Large intestine (tissue), 12 donors: ENCODE measurements at places on chromosomes 6 and 20.
A peak's percentile ranks its signal among the peaks of the same experiment; 100 is the strongest.

DNA sequence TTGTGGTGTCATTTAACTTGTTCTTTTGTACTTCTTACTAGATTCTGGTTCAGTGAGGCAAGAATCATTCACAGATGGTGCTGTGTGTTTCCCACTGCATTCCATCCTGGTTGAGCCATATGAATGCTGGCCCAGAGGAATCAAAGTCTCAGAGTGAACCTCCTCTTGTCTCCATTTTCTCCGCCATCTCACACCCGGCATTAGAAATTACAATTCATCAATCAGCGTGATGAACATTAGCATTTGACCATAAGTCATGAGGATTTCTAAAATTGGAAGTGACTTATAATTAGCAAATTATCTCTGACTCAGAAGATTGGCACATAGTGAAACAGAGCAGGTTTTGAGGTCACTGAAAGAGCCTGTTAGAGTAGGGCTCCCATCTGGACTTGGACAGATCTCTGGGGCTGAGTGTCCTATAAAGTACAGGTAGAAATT lies 25.2 kb downstream of the TNFAIP3 start:
- no peak for DNase-seq

DNA sequence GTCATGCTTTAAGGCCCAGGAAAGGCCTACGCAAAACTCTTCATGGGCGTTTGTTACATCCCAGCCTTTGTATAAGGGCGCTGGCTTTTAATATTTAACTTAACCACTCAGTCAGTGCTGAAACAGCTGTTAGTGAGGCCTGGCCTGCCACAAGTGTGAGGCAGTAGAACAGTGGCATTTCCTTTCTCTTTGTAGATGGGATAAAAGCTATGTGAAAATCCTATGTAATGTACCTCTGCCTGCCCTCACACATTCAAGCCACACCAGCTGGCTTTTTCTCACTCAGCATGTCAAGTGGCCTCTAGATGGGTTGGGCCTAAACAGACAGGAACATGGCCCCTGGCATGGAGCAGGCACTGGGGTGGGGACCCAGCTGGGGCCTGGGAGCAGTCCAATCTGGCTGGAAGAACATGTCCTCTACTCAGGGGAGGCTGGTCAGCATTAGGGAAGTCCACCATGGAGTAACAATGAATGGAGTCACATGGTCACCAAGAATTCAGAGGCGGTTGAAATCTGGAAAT lies 20.7 kb downstream of the CGA start:
- peak; percentile 25 for DNase-seq

- DNase-seq = no peak
Measured at GRCh38 chr20:24489631-24490260, 20.3 kb downstream of the SYNDIG1 start.

GRCh38 chr6:136244061-136244616 lies 6.0 kb downstream of the MTFR2 start:
- no peak for DNase-seq

GRCh38 chr6:158337332-158337731 lies 25.1 kb downstream of the TULP4 start:
- DNase-seq = no peak

GRCh38 chr6:169371344-169372127 lies 117.9 kb upstream of the THBS2 start:
- DNase-seq = peak; percentile 14

- no peak for DNase-seq
Measured at GRCh38 chr6:17389274-17389847, 4.0 kb upstream of the CAP2 start.

DNA sequence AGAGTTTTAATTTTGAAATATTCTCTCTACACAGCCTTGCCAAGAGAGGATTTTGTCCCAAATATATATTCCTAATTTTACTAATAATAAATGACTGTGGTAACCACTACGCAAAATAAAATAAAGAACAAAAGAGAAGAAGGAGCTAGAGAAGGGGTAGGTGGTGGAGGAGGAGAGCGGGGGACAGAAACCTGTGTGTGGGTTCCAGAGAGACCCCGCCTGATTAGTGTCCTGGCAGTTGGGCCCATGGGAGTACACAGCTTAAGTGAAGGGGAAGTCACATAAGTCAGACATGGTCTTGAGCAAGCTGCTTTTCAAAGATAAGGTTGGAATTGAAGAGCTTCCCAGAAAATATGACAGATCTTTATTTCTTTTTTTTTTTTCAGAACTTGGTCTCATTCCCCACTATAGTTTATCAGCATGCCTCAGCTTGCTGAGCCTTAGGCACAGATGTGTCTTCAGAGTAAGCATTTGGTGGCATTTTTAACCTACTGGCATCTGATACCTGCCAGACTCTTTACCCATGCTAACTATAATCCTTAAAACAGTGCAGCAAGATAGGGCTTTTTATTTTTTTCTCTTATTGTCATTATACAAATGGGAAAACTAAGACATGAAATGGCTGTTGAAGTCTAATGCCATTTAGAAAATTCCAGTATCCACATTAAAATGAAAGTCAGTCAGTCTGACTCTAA lies 9.6 kb upstream of the RHAG start:
- no peak for DNase-seq

GRCh38 chr6:30841644-30842504 lies 42.4 kb upstream of the DDR1 start:
- DNase-seq = no peak

- no peak for DNase-seq
Measured at GRCh38 chr6:20946022-20946421, 411.8 kb downstream of the CDKAL1 start.

GRCh38 chr6:21931641-21932335 lies 338.2 kb downstream of the SOX4 start:
- no peak for DNase-seq

GRCh38 chr20:40648210-40649072 lies 40.6 kb downstream of the MAFB start:
- no peak for DNase-seq

GRCh38 chr6:13234130-13234529 lies 94.2 kb downstream of the TBC1D7 start:
- no peak for DNase-seq

GRCh38 chr6:167285077-167285770 lies 5.9 kb upstream of the UNC93A start:
- DNase-seq = no peak

DNA sequence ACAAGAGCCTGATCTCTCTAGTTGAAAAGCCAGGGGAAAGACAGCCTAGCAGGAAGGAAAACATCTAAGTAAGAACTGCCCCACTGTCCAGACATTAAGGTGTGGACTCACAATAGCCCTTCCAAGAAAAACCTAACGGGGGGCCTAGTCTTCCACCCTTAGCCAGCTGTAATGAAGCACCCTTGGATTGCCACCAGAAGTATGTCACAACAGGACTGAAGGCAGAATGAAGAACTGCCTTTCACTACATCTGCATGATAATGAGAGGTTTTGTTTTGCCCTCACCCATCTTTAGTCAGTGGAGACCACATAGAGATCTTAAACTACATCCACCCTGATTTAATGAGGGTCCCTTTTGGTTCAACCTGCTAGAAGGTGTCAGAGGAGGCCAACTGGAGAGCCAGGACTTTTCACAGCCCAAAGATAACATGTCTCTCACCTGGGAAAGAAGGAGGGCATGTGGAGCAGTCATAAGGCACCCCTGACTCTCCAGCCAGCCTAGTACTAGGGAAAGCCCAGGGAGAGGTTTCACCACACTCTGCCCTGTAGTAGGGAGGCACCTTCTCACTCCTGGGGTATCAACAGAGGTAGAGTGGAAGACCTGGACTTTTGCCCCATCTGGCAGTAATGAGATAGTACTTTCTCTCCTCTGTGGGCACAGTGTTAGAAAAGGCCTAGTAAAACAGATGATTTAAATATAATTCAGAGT lies 1017.4 kb upstream of the MANEA start:
- no peak for DNase-seq

GRCh38 chr6:63582579-63583231 lies 10.4 kb downstream of the LOC128125822 start:
- DNase-seq = no peak

GRCh38 chr6:55568808-55569439 lies 10.1 kb downstream of the HMGCLL1 start:
- peak; percentile 9 for DNase-seq

- no peak for DNase-seq
Measured at GRCh38 chr6:161031721-161032495, 40.3 kb downstream of the MAP3K4 start.

DNA sequence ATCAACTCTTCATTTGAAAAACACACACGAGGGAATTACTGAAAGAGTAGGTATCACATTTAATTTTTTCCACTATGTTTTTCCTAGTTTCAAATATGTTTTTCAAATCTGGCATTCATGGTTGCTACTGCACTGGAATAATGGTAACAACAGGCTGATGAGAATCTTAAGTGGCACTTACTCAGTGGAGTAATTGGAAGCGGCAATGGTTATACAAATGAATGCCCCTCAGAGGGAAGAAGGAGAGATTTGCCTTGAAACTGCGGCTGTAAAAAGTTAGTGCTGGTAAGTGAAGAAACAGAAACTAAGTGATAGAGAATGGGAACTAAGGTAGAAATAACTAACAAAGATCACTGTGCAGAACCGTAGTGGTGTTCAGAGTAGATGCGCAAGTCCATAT lies 41.0 kb upstream of the PDE7B start:
- DNase-seq = no peak

GRCh38 chr6:133467231-133467981 lies 226.2 kb downstream of the EYA4 start:
- no peak for DNase-seq

DNA sequence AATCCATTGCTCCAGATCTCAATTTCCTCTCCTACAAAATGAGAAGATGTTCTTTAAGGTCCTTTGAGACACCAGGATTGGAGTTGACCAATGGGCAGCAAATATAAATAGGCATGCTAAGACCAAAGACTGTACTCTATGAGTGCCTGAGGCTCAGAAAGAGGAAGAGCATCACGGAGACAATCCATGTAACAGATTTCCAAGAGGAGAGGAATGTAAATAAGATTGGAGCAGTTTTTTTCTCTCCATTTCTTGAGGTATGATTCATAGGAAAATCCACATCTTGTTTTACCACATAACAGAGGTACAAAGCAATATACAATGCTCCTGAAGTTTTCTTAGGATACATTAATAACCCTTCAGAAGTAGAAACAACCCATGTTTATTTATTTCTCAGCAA lies 109.8 kb downstream of the UBE3D start:
- DNase-seq = no peak

DNA sequence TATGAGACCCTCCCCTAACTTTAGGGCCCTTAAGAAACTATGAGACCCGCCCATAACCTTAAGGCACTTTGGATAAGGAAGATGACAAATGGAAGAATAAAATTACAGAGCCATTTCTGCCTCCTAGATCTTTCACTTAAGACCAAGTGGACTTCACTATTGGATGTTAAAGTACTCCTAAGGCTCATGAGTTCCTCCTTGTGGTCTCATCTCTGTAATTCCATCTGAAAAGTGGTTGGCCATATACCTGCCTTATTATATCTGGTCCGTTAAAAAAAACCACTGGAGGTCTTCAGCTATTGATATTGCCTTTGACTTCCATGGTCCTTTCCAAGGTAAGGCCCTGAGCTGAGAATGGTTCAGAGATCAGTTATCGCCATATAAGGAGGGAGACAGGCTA lies 310.3 kb downstream of the EYA4 start:
- DNase-seq = no peak

DNA sequence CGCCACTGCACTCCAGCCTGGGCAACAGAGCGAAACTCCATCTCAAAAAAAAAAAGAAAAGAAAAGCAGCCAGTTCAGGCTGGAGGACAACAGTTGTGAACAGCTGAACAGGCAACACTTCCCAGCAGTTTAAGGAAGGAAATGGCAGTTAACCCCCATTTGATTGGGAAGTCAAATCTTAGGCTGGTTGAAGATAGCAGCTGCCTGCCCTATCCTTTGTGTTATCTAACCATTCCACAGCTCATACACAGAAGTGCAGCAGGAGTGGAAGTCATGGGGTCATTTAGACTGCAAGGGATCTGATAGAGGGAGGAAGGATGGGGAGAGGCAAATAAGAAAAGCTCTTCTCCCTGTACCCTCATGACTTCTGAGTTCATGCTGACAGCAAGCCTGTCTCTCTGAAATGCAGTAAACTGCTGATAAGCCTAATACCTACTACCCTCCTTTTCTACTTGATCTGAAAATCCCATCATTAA lies 35.3 kb downstream of the KCTD20 start:
- no peak for DNase-seq

GRCh38 chr6:14757418-14757817 lies 488.5 kb upstream of the JARID2 start:
- no peak for DNase-seq

- DNase-seq = peak; percentile 24
Measured at GRCh38 chr6:21208081-21208795, 385.3 kb upstream of the SOX4 start.

DNA sequence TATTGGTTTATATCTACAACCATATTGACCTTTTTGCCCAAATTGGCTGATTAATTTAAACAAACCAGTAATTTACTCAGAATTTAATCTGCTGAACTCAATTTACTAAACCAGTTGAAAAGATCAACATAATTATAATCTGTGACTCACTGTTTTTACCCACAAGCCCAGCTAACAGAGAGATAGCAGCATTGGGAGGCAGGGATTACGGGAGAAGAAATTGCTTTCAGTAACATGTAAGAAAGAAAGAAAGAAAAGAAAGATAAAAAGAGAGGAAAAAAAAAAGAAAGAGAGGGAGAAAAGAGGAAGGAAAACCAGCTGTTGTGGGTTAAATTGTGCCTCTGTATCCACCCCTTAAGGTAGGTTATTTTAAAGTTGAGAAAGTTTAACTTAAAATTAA lies 13.3 kb upstream of the RHAG start:
- no peak for DNase-seq

GRCh38 chr6:14066782-14067406 lies 50.7 kb upstream of the CD83 start:
- DNase-seq = peak; percentile 61

DNA sequence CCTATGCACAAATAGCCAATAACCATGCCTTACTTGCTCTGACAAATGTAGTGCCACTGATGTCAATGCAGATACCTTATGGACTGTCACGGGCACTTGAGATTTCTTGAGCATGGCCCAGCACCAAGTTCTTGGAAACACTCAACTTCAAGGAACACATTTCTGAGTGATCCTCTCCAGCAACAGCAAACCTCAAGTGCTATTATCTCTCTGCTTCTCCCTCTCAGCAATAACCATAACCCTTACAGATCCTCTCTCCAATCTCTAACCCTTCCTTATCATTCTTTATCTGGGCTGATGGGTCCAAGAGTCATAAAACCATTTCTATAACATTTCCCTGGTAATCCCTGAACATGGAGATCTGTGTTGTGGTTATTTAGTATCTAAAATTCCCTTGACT lies 266.9 kb upstream of the STXBP5 start:
- peak; percentile 27 for DNase-seq

GRCh38 chr6:27873021-27873940 lies 38.9 kb downstream of the OR2B2 start:
- peak; percentile 86 for DNase-seq

- no peak for DNase-seq
Measured at GRCh38 chr6:159525445-159526025, 167.5 kb downstream of the SOD2 start.

- no peak for DNase-seq
Measured at GRCh38 chr6:36155662-36156061, 25.3 kb downstream of the MAPK13 start.
